ENCODE measurements at places on chromosomes 6 and 20. TPM values are rescaled to one million over a fixed set of nuclear protein-coding genes. Genes with fewer than 3 reads are reported as not detected.

DNA sequence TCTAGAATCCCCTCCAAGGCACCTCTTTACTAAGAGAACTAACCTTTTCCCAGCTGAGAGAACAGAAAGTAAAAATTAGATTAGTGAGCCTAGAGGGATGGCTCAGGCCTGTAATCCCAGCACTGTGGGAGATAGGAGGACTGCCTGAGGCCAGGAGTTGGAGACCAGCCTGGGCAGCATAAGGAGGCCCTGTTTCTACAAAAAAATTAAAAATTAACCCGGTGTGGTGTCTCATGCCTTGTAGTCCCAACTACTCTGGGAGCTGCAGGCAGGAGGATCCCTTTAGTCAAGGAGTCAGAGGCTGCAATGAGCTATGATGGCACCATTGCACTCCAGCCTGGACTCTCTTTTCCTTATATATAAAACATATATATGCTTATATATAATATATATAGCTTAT is 5.5 kb upstream of the OOEP start:
- DNase-seq = no peak

DNA sequence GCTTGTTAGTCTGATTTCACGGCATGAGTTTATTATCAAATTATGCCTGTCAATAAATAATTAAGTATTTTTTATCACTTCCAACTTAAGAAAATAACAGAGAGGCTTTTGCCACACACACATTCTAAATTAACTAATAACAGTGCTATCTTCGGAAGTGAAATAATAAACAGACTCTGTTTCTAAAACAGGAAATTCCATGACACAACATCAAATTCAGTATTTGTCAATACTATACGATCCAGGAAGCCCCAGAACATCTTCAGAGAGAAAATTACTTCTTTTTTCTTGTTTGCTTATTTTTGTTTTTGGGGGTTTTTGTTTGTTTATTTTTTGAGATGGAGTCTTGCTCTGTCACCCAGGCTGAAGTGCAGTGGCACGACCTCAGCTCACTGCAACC is 150.7 kb upstream of the PRDM1 start:
- no peak for DNase-seq

DNA sequence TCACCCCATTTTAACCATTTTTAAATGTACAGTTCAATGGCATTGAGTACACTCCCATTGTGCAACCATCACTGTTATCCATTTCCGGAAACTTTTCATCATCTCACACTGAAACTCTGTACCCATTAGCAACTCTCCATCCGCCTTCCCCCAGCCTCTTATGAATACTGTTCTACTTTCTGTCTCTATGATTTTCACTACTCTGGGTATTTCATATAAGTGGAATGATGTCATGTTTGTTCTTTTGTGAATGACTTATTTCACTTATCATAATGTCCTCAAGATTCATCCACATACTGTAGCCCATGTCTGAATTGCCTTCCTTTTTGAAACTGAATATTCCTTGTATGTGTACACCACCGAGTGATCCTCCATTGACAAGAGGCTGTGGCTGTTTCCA is 92.9 kb upstream of the TOX2 start:
- no peak for DNase-seq

GRCh38 chr6:40718401-40718800 is 131.2 kb upstream of the LRFN2 start:
- DNase-seq = no peak

GRCh38 chr6:142751452-142751851 is 193.5 kb downstream of the HIVEP2 start:
- no peak for DNase-seq

- DNase-seq = no peak
Measured at GRCh38 chr6:166330612-166331011, 11.7 kb downstream of the SFT2D1 start.

The TCP11 gene
- total RNA-seq = not detected

- DNase-seq = no peak
Measured at GRCh38 chr6:105810105-105810921, 275.8 kb upstream of the PRDM1 start.

The TPD52L1 gene
- total RNA-seq = 91.0 TPM
